ENCODE measurements at places on chromosomes 5 and 9. TPM values are rescaled to one million over a fixed set of nuclear protein-coding genes. Genes with fewer than 3 reads are reported as not detected.

Gene ZMAT2
- 89.0 TPM for total RNA-seq

Gene MSH3
- 7.2 TPM for total RNA-seq

Gene PTPRD
- total RNA-seq = 0.30 TPM

Gene DMRT2
- total RNA-seq = not detected

Gene GPX3
- 16.4 TPM for total RNA-seq

Gene CACFD1
- total RNA-seq = 4.9 TPM

Gene TLX3
- not detected for total RNA-seq

Gene ZNF608
- total RNA-seq = 0.61 TPM

Gene SV2C
- not detected for total RNA-seq

Gene SMIM33
- not detected for total RNA-seq

Gene PCDHGA1
- 0.37 TPM for total RNA-seq

Gene CLIC3
- total RNA-seq = 4.5 TPM

Gene PPP1R2B
- total RNA-seq = 0.06 TPM

Gene CDH18
- total RNA-seq = not detected

Gene HAPLN1
- total RNA-seq = not detected

Gene SNCAIP
- total RNA-seq = 0.03 TPM

Gene TRIP13
- 68.0 TPM for total RNA-seq

Gene PIP5KL1
- 1.4 TPM for total RNA-seq

Gene ACSL6
- total RNA-seq = 0.03 TPM

Gene IRX4
- total RNA-seq = 0.28 TPM

Gene SHOC1
- total RNA-seq = not detected
